ENCODE measurements at places on chromosomes 11 and 22. TPM values are rescaled to one million over a fixed set of nuclear protein-coding genes. Genes with fewer than 3 reads are reported as not detected.
A peak's percentile ranks its signal among the peaks of the same experiment; 100 is the strongest.

GRCh38 chr11:77038825-77039326 lies 4.7 kb downstream of the B3GNT6 start:
- no peak for DNase-seq

DNA sequence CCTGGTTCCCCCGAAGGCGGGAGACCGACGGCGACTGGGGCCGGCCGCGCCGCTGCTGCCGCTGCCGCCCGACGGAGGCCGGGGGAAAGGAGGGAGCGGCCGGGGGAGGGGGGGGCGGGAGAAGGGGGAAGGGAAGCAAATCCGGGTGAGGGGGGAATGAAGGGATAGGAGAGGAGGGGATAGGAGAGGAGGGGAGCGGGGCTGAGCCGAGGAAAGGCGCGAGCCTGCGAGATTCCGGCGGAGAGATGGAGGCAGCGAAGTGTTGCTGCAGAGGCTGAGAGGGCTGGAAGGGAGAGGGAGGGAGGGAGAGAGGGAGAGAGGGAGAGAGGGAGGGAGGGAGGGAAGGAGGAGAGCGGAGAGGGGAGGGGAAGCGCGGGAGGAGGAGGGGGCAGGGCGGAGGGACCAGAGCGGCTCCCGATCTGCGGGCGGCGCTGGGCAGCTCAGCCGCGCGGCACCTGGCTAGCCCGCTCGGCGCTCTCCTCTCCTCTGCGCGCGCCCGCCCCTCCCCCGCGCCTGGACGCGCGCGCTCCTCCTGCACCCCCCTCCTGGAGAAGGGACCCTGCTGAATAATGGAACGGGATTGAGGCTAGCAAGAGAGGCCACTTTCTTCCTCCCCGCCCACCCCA lies 52.3 kb downstream of the SLC22A12 start:
- peak; percentile 37 for DNase-seq

GRCh38 chr22:22884010-22884887 lies 3.4 kb upstream of the IGLL5 start:
- DNase-seq = no peak

DNA sequence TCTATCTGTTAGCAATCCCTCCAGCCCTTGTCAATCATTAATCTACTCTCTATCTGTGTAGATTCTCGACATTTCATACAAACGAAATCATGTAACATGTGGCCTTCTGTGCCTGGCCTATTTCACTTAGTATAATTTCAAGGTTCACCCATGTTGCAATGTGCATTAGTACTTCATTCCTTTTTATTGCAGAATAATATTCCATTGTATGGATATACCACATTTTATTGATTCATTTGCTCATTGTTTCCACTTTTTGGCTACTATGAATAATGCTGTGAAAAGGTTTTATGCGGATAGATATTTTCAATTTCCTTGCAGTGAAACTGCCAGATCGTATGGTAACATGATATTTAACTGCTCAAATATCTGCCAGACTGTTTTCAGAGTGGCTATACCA lies 100.1 kb downstream of the MIAT start:
- DNase-seq = no peak

GRCh38 chr11:8810540-8811301 lies 100.3 kb upstream of the AKIP1 start:
- peak; percentile 92 for DNase-seq

DNA sequence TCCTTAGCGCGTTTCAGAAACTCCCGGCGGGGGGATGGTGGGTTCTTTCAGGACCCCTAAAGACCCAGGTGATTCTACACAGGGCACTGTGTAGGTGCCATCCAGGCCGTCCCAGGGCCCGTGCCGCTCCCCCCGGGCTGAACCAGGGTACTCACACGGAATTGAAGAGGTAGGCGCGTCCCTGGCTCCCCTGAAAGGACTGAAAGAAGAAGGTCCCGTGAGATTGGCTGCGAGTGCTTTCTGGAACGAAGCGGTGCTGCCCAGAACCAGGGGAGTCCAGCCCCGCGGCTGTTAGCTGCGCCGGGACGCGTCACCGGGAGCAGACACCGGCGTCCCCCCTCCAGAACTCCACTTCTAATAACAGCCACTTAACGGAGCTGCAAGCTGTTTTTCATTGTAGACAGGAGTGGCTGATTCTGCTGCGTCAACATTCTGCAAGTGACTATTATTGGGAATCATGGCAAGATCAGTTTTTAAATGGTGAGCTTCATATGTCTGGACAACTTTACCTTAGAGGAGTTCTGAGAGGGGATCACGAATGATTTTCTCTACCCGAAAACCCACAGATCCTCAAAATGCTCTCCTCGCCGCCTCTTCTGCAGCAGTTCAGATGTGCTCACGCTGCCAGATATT lies 31.8 kb downstream of the YPEL1 start:
- no peak for DNase-seq

- no peak for DNase-seq
Observed at GRCh38 chr11:95055283-95055897, 6.2 kb downstream of the KDM4F start.

DNA sequence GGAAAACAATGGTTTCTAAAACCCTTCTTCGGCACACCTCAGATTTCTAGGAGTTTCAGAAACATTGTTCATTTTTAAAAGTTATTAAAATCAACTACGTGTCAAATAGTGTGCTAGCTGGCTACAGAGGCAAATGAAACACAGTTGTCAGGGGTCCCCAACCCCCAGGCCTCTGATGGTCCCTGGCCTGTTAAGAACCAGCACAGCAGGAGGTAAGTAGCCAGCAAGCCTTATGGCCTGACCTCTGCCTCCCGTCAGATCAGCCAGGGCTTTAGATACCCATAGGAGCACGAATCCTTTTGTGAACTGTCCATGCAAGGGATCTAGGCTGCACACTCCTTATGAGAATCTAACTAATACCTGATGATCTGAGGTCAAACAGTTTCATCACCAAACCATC lies 648.2 kb downstream of the FAM181B start:
- DNase-seq = no peak

DNA sequence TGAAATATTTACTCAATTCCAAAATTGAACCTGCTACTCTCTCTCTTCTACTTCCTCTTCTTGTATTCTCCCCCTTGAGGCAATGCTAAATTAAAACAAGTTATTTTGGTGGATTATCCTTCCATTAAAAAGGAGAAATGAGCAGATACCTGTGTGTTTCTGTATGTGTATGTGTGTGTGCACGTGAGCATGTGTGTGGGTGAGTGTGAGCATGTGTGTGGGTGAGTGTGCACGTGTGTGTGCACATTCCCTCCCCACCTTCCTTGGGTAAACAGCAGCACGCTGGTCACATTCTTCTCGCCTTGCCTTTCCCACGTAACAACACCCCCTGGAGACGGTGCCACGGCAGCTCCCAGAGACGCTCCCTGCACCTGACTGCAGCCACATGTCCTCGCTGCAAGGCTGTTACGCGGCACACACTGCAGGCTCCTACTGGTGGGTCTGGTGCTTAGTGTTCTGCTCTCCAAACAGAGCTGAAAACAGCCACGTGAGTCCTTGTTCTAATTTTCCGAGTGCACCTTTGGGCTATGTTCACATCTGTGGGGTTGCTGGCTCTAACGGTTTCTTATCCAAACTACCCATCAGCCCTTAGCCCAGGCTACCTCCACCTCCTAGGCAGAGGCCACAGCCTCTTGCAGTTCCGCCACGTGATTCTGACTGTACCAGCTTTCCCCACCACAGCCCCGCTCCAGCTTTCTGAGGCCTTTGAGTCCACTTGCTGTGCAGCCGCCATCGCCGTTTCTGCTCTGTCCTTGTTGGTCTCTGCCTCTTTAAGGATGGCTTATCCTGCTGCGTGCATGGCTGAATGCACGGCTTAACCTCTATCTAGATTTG lies 123.4 kb downstream of the CTTN start:
- DNase-seq = no peak

GRCh38 chr22:36562261-36562835 lies 33.4 kb upstream of the EIF3D start:
- no peak for DNase-seq

DNA sequence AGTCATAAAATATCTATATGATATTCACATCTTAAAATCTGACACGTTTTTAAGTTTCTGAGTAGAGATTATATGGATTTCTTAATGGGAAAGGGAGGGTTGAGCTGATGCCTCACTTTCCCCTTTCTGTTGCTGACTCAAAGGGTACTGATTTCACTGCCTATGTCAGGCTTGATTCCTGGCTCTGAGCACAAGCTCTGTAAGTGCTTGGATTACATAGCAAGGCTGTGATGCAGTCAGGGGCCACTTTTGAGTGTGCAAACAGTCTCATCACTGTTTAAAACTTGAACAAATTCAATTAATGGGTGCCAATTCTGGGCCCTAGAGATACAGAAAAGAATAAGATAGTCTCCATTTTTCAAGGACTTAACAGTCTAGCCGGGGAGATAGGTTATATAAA lies 14.4 kb downstream of the ATXN10 start:
- DNase-seq = no peak

DNA sequence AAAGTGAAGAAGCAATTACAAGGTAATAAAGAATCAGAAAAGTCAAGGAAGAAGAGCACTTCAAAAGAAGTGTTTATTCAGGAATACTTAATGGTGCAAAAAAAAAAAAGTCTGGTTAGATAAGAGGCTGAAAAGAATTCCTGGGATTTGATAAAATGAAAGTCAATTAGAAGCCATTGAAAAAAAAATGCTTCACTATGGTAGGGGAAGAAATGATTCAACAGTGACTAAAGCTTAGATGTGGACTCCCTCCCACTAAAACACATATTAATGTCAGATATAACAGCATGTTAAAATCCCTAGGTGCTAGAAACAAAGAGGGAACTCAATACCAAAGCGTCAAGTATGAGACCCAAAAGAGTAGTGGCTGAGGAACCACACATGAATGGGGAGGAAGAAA lies 335.3 kb upstream of the PITPNB start:
- DNase-seq = no peak

GRCh38 chr11:57597916-57598830 lies 688 bp downstream of the SERPING1 start:
- peak; percentile 91 for DNase-seq

DNA sequence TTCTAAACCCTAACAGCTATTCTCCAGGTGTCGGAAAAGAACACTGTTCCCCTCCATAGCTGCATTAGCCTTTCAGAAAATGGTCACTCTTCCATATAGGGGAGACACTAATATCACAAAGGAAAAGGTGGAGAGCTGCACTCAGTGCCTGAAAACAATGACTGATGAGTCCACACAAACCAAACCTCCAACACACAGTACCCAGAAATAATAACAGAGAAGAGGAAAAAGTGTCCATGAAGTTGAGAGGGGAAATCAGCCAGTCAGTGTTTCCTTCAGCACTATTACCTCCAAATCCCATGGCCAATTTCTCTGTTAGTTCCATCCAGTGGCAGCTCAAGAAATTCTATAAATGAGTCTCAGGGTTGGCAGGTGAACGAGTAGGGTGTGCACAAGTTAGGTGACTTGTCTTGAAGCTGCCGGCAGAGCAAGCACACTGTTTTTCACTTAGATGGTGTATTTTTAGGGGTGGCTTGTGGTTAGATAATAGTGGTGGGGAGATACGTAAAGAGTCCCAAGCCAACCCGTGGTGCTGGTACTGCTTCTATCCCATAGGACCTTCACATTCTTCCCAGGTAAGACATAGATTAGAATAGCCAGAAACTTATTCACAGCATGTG lies 84.5 kb upstream of the CHRM4 start:
- DNase-seq = no peak

DNA sequence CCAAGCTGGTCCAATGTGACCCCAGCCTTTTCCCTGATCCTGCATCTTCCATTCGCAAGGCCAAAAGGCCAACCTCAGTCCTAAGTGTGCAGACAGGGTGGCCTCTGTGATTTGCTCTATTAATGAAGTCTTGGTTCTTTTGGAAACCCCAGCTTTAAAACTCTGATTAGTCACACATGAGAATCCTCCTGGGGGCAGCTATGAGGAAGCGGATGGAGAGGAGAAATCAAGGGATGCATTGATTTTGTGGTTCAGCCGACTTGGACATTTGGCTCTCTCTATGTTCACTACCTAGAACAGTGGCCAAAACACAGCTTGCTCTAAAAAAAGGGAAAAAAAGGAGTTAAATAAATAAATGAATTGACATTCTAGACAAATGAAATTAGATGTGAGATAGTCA lies 98.6 kb upstream of the USP47 start:
- no peak for DNase-seq

DNA sequence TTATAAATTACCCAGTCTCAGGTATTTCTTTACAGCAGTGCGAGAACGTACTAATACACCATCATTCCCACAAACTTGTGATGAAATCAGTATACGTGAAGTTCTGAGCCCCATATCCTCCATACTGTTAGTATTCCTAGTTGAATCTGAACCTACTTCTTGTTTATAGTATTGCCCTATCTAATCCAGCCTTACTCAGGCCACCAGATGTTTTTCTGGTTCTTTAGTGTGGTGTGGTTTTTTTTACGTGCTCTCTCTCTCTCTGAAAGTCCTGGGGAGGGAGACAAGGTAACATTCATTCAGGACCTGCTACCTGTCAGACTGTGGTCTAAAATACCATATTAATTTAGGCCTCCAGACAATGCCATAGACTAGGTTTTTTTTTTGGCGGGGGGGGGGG lies 47.6 kb upstream of the TEAD1 start:
- DNase-seq = no peak

DNA sequence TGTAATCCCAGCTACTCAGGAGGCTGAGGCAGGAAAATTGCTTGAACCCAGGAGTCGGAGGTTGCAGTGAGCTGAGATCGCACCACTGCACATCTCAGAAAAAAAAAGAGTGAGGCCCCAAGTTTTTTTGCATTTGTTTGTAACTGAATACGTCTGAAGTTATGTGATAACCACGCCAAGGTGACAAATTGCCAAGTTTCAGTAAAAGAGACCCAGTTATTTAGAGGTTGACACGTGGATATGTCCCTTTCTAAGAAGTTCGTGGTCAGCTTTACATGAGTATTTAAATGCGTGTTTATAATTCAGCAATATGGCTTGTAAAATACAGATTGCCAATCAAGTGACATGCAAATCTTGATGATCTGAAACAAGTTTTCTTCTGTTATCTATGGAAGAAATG lies 8.0 kb downstream of the PPARA start:
- no peak for DNase-seq

DNA sequence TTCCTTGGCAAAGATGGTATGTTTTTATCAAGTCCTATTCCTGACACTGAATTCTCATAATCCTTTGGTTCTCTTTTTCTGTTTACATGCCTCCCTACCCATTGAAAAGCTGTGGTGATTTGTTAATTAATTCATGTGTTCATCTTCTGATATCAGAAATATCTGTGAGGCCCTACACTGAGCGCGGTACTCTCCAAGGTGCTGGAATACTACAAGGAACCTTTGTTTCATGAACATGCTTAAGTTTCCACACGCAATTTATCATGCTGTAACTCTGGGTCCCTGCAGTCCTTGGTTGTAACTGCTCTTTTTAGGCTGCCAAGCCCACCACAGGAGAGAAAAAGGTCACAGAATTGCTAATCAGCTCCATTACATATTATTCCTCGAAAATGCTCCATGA lies 331.8 kb downstream of the FAT3 start:
- DNase-seq = peak; percentile 17

DNA sequence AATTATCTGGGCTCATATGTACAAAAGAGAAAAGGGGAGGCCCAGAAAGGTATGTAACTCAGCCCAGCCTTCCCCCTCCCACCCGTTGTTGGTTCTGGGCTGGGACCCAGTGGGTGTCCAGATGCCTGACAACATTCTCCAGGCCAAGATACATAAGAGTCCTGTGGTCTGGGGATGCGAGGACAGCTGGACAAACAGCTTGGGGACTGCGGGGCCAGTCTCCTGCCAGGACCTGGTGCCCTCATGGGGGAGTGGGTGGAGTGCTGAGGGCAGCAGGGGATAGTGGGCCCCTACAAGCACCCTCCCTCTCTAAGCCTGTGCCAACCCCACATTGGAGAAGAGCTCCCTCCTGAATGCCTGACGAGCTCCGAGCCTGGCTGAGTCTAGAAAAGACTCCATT lies 3.5 kb upstream of the SLC22A6 start:
- no peak for DNase-seq

DTX4 gene
- 53.5 TPM for polyA plus RNA-seq

HMOX1 gene
- 10.5 TPM for polyA plus RNA-seq

ZNF280B gene
- polyA plus RNA-seq = 3.7 TPM

MPEG1 gene
- 12.0 TPM for polyA plus RNA-seq

Data from right lung (tissue), 10 donors.